CD4-positive, alpha-beta T cell (primary cell): ENCODE measurements at places on chromosomes 12 and 14. TPM values are rescaled to one million over a fixed set of nuclear protein-coding genes. Genes with fewer than 3 reads are reported as not detected.

GPR33 gene
- total RNA-seq = not detected

SLC24A4 gene
- 0.19 TPM for total RNA-seq

KRT78 gene
- total RNA-seq = not detected

ADAM21 gene
- total RNA-seq = not detected

SLC10A1 gene
- total RNA-seq = not detected

DNA sequence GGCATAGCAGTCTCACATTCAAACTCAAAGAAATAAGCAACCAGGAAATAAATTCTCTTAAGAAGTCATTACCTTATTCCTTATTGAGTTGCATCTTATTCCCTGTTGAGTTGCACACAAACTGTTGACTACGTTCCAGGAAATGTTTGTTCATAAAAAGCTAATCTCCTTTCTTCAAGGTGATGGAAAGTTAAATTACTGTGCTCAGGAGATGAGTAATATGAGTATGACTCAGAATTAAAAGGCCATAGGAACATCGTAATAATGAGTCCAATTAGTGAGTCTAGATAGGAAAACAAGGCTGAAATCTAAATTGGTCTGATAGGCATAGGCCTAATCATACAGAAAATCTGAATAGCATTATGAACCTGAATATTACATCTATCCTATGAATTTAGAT is 203.1 kb downstream of the SLC2A13 start:
- no peak overlapping the region for H3K27ac ChIP-seq
- no peaks in the 10 kb centered on the region for H3K27me3 ChIP-seq
- H3K4me3 ChIP-seq = no peak overlapping the region

- H3K4me3 ChIP-seq = no peak overlapping the region
- peaks cover 78% of the 10 kb centered on the region for H3K36me3 ChIP-seq
- no peak overlapping the region for H3K27ac ChIP-seq
- H3K27me3 ChIP-seq = no peaks in the 10 kb centered on the region
- DNase-seq = no peak
Observed at GRCh38 chr12:131785763-131786330, 42.3 kb upstream of the MMP17 start.

DNA sequence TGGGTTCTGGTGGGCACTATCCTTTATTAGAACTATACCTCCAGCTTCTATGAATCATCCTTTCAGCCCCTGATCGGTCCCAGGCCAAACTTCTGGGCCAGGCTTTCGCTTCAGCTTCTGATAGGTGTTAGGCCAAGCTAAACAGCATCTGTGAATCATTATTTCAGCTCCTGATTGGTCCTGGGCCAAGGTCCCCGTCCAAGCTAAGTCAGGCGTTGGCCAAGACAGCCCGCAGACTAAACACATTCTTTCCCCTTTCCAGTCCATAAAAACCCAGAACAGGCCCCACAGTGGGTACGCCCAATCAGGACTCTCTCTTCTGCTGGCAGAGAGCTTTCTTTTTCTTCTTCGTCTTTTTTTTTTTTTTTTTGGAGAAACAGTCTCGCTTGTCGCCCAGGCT is 1808.9 kb upstream of the SEL1L start:
- H3K27me3 ChIP-seq = no peaks in the 10 kb centered on the region
- H3K4me1 ChIP-seq = no peaks in the 10 kb centered on the region
- no peak for DNase-seq
- H3K4me3 ChIP-seq = no peak overlapping the region
- no peak overlapping the region for H3K27ac ChIP-seq

GRCh38 chr12:25253371-25254068 is 2.8 kb upstream of the KRAS start:
- H3K36me3 ChIP-seq = no peaks in the 10 kb centered on the region
- H3K27me3 ChIP-seq = no peaks in the 10 kb centered on the region
- H3K27ac ChIP-seq = no peak overlapping the region

- DNase-seq = no peak
- H3K4me3 ChIP-seq = peak overlapping the region; percentile 89
Observed at GRCh38 chr12:47819138-47819895, 386 bp downstream of the HDAC7 start.

- no peak for DNase-seq
- no peak overlapping the region for H3K4me3 ChIP-seq
- H3K27me3 ChIP-seq = no peaks in the 10 kb centered on the region
Observed at GRCh38 chr12:120072472-120073249, 43.9 kb downstream of the RAB35 start.

DNA sequence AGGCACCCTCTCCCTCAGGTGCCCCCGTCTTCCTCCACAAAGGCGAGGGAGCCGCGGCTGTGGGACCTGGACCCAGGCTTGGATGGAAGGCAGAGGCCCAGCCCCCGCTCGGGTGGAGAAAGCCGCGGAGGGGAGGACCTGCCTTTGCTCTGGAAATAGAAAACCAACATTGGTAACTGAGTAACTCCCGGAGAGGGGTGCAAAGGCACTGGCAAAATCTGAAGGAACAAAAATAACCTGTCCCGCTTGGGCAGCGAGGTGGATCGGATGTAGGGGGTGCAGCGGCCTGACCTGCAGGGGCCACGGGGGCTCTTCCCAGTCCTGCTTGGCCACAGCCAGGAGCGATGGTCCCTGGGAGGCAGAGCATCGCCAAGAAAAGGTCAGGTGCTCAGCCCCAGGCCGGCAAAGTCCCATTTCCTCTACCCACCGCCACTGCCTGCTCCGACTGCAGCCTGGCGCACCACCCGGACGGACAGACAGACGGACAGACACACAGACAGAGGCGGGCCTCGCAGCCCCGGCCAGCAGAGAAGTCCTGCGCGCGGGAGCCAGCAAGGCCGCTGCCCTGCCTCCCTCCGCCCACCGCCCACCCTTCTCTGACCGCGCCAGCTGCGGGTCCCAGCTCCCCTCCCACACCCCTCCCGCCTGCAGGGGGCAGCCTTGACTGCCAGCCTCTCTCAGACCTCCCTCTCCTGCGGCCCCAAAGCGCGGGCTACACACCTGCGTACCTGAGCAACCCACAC is 21.4 kb upstream of the TMEM106C start:
- no peaks in the 10 kb centered on the region for H3K36me3 ChIP-seq
- peak; percentile 44 for DNase-seq
- H3K27me3 ChIP-seq = peaks cover 10% of the 10 kb centered on the region
- no peak overlapping the region for H3K4me3 ChIP-seq

DNA sequence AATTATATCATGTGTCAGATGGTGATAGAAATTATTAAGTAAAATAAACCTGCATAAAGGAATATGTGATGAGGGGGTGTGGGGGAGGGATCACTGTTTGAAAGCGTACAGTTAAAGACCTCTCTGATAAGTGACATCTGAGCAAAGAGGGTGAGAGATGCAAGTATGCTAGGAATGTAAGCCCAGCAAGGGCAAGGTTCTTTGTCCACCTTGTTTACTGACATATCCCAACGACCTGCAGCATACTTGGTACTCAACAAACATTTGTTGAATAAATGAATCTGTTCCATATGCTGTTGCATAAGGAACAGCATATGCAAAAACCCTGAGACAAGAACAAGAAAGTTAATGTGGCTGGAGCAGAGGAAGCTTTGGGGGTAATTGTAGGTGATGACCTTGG is 12.0 kb upstream of the MDM1 start:
- no peak overlapping the region for H3K27ac ChIP-seq
- no peak overlapping the region for H3K4me3 ChIP-seq
- no peak for DNase-seq
- peaks cover 4% of the 10 kb centered on the region for H3K4me1 ChIP-seq
- H3K27me3 ChIP-seq = no peaks in the 10 kb centered on the region

GRCh38 chr12:38689195-38689594 is 216.2 kb downstream of the CPNE8 start:
- H3K4me1 ChIP-seq = no peaks in the 10 kb centered on the region
- no peak overlapping the region for H3K27ac ChIP-seq
- no peak overlapping the region for H3K4me3 ChIP-seq
- H3K36me3 ChIP-seq = no peaks in the 10 kb centered on the region
- no peak for DNase-seq

DNA sequence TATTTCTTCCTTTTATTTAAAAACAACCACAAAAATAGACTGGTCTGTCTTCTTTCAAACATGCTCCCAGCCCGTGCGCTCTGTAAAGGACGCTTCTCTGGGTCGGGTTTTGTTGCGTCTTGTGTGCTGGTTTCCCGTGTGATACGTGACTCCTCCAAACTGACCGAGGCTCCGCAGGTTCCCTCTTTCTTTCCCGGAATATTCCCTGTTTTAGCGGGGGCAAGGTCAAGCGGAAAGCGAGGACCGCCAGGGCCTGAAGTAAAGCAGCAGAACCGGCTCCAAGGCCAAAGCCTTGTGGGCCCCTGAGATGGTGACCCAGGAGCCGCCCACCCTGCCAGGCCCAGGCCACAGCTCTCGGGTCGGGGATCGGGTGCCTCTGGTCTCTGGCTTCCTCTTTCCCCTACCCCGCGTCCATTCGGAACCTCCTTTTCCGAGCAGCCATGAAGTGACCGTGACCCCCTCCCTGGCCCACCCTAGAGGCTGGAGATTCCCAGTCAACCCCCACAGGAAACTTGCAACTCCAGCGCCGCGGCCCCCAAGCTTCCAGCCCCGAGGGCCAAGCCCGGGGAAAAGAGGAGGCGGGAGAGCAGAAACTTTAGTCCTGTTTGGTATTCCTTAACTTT is 885 bp upstream of the HOXC10 start:
- H3K27ac ChIP-seq = no peak overlapping the region
- peaks cover 38% of the 10 kb centered on the region for H3K4me1 ChIP-seq
- H3K4me3 ChIP-seq = no peak overlapping the region
- DNase-seq = no peak

DNA sequence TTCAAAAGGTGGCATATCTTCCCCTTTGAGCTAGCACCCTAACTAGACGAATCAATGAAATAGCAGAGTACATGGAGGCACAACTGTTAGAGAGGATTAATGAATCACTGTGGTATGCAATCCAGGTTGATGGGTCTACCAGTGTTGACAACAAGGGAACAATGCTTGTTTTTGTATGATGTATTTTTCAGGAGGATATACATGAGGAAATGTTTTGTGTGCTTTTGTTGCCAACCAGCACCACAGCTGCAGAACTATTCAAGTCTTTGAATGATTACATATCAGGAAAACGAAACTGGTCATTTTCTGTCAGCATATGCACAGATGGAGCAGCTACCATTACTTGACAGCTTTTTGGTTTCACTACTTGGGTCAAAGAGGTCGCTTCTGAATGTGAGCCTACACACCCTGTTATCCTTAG is 142.6 kb downstream of the GPHN start:
- H3K27me3 ChIP-seq = no peaks in the 10 kb centered on the region
- DNase-seq = no peak
- H3K36me3 ChIP-seq = no peaks in the 10 kb centered on the region

- H3K27ac ChIP-seq = no peak overlapping the region
- no peak overlapping the region for H3K4me3 ChIP-seq
- no peaks in the 10 kb centered on the region for H3K4me1 ChIP-seq
- DNase-seq = no peak
- H3K27me3 ChIP-seq = no peaks in the 10 kb centered on the region
Observed at GRCh38 chr14:75800792-75801191, 139.7 kb downstream of the TTLL5 start.

DNA sequence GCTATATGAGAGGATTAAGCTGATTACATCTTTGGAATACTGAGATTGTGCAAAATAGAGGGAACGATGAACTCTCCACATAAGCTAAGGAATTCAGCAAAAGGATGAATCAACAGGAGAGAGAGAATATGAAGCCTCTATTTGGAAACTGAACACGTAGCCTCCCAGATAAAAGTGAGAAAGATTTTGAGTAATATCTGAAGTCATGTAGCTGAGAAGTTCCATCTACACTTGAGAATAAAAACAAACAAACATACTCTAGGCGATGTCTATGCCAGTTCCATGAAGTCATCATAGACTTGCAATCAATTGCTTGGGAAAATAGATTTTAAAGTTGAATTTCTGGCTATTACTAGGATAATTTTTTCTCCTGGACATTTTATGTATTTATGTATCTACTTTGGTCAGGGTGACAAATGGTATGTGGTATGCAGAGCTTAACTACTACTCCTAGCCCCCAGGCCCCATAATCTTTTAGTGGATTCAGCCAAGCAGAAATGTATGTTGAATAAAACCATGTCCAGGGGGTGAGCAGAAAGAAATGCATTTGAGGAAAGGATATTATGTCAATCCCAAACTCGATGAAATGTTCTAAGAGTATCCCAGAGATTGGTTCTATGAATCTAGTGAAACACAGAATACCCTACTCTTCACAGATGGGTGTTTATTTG is 627.4 kb downstream of the DIO2 start:
- no peak overlapping the region for H3K27ac ChIP-seq
- H3K27me3 ChIP-seq = no peaks in the 10 kb centered on the region
- DNase-seq = no peak
- no peaks in the 10 kb centered on the region for H3K36me3 ChIP-seq
- no peak overlapping the region for H3K4me3 ChIP-seq
